Stimulated activated CD8-positive, alpha-beta memory T cell treated with anti-CD3 and anti-CD28 coated beads, Interleukin-4, amount 100 ng/mL, for 1 hour (primary cell): ENCODE measurements at places on chromosomes 6 and 20.

- no peak for DNase-seq
These were observed 401 bp downstream of the SLC32A1 start for GRCh38 chr20:38724626-38725147.

- DNase-seq = no peak
These were observed 34.7 kb upstream of the TGM2 start for GRCh38 chr20:38199501-38200390.

- no peak for DNase-seq
These were observed 151.8 kb upstream of the HEY2 start for GRCh38 chr6:125597411-125598253.

- no peak for DNase-seq
These were observed 655.9 kb upstream of the MAN1A1 start for GRCh38 chr6:120005292-120005976.

- DNase-seq = no peak
These were observed 20.5 kb downstream of the PERP start for GRCh38 chr6:138086573-138087196.

DNA sequence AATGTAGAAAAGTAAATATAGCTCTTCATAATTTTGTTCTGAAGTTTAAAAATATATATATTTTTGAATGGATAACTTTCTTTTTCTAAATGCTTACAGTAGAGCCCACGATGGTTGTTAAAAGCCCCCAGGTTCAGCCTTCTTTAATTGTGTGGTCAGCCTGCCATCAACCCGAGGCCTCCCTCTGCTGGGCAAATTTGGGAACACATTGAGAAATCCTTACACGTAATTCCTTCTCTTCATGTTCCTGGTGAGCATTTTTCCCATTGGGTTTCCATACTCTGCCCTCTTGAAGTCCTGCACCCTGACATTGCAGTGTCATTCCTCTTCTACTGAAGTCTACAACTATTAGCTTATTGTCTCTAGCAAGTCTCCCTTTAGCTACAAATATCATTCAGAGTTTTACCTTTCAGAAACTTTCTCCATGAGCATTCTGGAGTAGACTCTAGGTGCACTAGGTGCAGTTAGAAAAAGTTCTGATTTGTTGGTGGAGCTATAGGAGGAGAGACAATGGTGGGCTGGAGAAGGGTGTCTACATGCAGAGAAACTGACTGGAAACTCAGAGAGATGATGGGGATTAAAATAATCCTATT lies 40.6 kb downstream of the TRIM38 start:
- DNase-seq = no peak

GRCh38 chr6:150186129-150186898 lies 43.5 kb downstream of the PPP1R14C start:
- no peak for DNase-seq

- DNase-seq = no peak
These were observed 6.3 kb downstream of the SDCBP2 start for GRCh38 chr20:1322511-1323245.
